Activated CD8-positive, alpha-beta memory T cell treated with anti-CD3 and anti-CD28 coated beads for 24 hours (primary cell): ENCODE measurements at places on chromosomes 5 and 9.

DNA sequence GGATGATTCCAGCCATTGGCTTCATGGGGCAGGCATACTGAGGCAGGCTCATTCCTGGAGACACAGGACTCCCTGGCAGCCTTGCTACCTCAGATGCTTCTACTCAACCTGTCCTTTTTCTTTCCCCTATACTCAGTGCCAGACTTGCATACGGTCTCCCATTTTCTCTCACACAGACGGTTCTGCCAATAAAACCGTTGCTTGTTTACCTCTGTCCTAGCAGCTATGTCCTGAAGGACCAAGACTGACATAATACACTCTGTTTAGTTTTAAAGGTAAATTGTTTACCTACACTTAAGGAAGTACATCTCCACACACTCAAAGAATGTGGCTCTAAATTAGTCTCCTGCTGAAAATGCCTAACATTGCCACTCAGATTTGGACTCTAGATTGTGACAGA is 151.0 kb upstream of the RFX3 start:
- DNase-seq, result no peak

- DNase-seq, result no peak
Measured at GRCh38 chr5:54884195-54884536, 101.2 kb downstream of the ESM1 start.

GRCh38 chr5:160668356-160668755 is 183.7 kb downstream of the ATP10B start:
- DNase-seq, result no peak

GRCh38 chr9:99253772-99254431 is 31.8 kb downstream of the SEC61B start:
- peak; percentile 90 for DNase-seq

DNA sequence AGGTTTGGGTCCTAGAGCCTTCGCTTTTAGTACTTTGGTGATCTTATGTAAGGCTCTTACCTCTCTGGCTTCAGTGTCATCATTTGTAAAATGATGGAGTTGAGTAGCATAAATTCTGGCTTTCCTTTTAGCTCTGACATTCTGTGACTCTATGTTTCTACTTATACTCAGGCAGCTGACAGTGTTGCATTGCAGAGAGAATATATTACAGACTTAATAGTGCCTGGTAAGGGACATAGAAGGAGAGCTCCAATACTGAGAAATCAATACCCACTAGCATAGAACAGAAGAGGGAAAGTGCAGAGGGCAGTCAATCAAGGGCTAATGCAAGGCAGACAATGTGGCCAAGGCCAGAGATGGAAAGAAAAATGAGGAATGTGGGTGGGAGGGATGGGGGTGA is 371.4 kb upstream of the TLE4 start:
- DNase-seq, result no peak

DNA sequence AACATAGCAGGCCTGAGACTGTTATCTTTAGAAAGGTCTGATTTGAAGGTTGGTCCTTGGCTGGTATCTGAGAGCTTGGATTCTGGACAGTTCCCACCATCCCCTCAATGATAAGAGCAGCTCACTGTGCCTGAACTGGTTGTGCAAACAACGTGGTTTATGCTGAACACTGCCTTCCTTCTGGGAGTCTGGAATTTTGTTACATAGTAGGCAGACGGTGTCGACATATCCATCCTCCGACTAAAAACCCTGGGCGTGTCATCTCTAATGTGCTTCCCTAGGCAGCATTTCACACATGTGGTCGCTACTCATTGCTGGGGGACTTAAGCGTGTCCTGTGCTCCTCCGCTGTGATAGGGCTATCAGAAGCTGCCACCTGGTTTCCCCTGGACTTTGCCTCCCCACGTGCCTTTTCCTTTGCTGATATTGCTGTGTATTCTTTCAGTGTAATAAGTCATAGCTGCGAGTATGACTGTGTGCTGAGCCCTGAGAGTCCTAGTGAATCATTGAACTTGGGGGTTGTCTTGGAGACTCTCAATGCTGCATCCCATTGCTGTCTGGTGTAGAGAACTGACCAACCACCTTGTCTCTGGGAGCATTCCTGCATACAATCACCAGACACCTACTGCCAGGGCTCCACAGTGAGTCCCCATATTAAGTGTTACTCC is 119.1 kb upstream of the TBC1D2 start:
- no peak for DNase-seq

GRCh38 chr9:88567870-88568269 is 32.9 kb downstream of the NXNL2 start:
- no peak for DNase-seq

DNA sequence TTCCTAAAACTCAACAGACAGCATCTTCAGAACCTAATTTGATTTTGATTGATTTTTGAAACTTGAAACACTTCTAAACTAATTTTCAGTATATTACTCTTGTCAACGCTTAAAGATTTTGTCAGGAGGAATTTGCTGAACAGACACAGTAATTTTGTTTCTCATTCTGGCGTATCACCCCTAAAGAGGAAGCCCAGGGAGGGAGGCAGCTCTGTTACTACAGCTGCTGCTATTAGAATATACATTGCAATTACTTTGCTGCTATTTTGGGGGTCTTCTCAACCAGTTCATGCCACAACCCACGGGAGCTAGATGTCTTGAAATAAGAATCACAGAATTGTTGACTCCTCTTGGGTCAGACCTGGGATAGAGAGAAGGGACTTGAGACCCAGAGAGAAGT is 122.6 kb downstream of the TLR4 start:
- DNase-seq, result no peak

DNA sequence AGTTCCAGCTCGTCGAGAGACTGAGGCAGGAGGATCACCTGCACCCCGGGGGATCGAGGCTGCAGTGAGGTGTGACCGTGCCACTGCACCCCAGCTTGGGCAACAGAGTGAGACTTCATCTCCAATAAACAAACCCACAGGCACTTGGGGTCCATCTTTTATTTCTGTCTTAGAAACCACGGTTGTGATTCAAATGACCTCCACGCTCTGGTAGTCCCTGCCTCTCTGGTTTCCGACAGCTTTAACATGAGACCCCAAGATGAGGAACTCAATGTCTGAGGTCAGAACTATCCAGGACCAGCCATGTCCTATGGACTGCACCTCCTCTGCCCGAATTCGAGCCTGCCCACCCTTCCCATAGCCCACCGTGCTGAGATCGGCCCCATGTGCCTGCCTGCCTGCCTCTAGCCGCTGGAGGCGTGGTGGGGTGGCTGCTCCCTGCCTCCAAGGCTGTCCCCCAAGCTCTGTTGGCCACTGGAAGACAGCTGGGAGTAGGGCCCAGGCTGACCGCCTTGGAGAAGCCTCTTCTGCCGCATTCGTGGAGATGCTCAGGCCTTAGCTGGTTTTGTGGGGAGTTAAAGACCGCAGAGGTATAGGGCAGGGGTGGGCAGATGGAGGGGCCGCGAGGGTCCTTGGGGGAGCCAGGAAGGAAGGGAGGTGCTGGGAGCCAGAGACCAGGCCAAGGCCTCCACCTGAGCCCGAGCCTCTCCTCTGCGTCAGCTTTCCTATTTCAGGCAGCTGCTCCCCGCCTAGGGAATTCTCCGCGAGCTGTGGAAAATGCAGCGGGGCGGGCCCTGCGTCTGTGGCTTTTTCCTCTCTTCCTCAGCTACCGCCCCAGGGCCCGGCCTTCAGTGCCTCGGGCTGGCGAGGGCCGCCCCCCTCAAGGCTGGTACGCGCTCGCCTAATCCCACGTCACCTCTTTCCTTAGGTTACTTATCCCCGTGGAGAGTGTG is 6.9 kb upstream of the WDR5 start:
- DNase-seq, result no peak
